ENCODE measurements at places on chromosomes 16 and 17.
A peak's percentile ranks its signal among the peaks of the same experiment; 100 is the strongest.

DNA sequence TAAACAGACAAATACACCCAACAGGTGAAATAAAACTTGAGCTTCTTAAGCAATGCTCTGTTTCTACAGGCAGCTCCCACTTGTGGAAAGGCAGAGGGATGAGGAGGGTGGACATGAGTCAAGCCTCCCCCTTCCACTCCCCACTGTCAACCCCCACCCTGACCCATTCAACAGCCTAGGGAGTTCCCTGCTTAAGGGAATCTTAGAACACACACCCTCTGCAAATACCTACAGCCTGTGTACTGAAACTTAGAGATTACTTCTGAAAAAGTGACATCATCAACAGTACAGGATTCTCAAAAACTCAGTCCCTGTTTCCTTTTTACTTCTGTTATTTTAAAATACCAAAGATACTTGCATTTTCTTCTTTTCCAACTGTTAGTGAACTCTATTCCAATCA lies 345.4 kb downstream of the SOX9 start:
- no peak for DNase-seq

GRCh38 chr16:1102921-1103635 lies 7.0 kb upstream of the C1QTNF8 start:
- DNase-seq, result peak; percentile 90

DNA sequence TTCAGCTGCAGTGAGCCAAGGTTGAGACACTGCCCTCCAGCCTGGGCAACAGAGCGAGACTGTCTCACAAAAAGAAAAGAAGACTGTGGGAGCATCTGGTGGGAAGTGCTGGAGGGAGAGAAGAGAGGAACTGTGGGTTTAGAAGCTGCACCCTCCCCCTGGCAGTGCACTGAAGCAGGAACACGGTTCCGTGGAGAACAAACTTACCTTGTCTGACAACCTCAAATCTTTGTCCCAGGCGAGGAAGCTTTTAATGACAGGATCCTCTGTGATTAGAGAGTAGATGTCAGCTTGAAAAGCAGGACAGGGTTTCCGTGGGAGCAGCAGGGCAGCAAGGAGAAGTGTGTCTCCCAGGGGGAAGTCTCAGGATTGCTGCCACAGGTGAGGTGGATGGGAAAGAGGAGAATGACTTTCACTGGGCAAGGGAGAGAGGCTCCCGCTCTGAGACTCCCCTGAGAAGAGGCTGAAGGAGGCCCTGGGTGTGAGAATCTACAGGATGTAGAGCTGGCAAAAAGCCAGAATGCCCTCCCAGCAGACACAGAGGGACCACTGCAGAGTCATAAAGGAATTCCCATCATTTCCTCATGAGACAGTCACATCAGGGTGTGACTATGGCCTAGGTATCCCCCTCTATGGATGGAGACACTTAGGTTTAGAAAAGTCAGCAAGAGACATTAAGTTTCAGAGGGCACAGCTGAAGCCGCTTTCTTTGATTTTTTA lies 22.9 kb downstream of the PRR11 start:
- no peak for DNase-seq

GRCh38 chr17:73308017-73308823 lies 3.6 kb downstream of the CDC42EP4 start:
- no peak for DNase-seq

GRCh38 chr16:57411362-57411976 lies 6.9 kb downstream of the CCL17 start:
- no peak for DNase-seq

- peak; percentile 93 for DNase-seq
These were observed 2.4 kb upstream of the SOCS7 start for GRCh38 chr17:38349097-38349730.

- DNase-seq, result no peak
These were observed 525.6 kb downstream of the MAF start for GRCh38 chr16:79074951-79075350.

DNA sequence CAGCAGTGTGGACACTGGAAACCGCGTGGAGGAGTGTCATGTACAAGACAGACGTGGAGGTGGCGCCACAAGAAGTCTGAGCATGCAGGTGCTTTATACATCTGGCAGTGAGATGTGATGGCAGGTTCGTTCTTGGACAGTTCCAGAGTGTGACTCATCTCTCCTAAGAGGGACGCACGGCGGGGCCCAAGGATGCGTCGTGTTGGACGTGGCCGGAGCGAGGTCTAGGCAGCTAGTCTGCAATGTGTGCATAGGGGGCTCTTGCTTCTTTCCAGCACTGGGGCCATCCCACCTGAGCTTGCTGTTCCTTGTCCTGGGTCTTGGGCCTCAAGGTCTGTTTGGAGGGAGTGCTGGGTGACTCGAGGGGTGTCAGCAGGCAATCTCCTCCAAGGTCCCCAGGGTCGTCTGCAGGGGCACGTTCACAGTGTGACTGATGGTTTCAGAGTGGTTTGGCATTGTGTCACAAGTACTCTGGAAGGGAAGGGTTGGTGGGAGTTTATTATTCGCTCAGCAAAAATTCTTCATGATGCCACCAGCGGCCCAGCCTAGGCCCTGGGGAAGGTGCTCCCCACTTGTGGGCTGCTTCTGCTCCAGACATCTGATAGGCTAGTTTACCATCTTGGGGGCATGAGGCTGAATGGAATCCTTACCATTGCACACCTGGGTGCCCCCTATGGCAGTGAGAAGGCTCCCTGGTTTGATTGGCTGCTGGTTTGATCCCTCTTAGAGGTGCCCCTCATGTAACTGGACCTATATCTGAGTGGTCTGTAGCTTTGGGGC lies 22.1 kb downstream of the SPACA3 start:
- no peak for DNase-seq

- no peak for DNase-seq
These were observed 2.3 kb downstream of the GP1BA start for GRCh38 chr17:4934173-4934979.

- DNase-seq, result no peak
These were observed 2.7 kb upstream of the HOXB9 start for GRCh38 chr17:48628649-48629410.

GRCh38 chr17:549177-550040 lies 165.2 kb downstream of the VPS53 start:
- DNase-seq, result no peak

DNA sequence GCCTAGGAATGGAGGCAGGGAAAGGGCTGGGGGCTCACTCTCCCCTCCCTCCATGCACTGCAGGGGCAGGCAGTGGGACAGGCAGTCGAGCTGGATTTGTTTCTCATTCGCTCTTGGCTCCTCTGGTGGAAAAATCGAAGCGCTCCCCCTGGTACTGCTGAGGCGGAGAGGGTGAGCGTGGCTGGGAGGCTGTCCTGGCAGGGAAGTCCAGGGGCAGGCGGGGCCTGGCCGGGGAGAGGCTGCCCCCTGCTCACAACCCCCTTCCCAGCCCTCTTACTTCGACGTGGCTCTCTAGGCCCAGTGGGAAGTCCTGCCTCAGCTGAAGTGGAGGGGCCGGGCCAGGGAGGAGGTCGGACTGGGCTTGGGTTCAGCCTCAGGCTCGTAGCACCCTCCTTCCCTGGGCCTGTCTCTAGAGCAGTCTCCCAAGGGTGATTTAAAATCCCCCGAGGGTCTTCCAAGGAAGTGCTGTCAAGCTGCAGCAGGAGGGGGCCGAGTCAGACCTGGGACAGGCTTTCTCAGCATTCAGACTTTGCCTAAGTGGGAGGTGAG lies 16.5 kb upstream of the TMEM92 start:
- peak; percentile 52 for DNase-seq

- no peak for DNase-seq
These were observed 30.2 kb upstream of the PHLPP2 start for GRCh38 chr16:71754652-71755051.

- no peak for DNase-seq
These were observed 52.3 kb downstream of the KPNA2 start for GRCh38 chr17:68087851-68088250.
